ENCODE measurements at places on chromosomes 5 and 9.

DNA sequence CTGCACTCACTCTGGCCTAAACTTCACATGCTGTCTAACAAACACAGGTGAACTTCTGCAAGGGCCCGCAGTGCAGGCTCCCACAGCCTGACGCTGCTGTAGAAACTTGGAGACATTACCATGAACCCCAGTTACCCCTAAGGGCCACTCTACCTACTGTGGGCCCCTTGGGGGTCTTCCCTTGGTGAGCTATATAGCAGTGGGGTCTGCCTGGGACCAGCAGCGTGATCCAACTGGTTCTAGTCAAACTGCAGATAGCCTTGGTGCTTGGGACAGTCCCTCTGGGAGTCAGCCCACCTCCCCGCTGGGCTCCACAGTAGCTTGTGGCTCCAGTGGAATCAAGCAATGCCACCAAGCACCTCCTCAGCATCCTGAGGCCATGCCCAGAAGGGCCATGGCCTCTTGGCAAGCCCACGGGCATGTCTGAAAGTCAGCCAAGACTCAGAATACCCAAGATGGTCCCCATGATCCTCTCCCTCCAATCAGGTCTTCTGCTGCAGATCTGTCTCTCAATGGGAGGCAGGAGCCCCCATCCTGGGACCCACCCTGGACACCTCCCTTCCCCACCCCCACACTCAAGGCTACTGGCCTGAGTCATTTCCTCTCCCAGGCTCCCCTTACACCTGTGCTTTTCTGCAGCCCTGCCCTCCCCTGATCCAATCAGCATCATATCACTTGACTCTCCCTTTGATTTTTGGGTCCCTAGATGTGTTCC lies 230.0 kb upstream of the IRX1 start:
- DNase-seq: no peak

- peak; percentile 12 for DNase-seq
Measured at GRCh38 chr9:32378993-32379729, 5.3 kb upstream of the ACO1 start.

DNA sequence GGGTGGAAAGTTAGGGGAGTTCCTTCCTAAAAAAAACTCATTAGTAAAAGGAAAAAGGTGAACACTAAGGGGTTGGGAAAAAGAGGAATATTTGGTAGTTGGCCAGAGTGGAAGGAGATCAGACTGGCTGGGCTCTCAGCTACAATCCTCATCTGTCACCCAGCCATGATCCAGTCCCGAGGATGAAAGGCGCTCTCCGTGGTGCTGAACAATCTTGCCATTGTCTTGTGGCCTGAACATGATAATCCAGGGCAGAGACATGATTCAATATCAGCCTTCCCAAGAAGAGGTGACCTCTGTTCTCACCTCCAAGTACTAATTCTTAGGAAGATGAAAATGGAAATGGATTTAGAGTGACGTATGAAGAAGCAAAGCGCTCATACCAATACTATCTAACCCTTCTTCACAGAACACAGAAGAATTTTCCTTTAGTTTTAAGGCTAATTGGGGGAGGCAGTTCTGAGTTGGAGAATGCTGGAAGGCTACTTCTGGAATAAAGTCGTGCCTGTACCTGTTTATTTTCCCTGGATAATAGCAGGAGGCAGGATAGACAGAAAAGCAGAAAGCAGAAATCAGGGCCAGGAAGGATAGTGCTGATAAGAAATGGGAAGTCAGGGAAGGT lies 36.6 kb upstream of the MYORG start:
- no peak for DNase-seq

- no peak for DNase-seq
Measured at GRCh38 chr5:166991601-166992000, 1299.8 kb upstream of the WWC1 start.

All from stimulated activated CD8-positive, alpha-beta memory T cell treated with anti-CD3 and anti-CD28 coated beads, Interleukin-7, amount 100 ng/mL, for 1 hour (primary cell).